ENCODE measurements at places on chromosomes 16 and 17.

- peak; percentile 29 for DNase-seq
These were observed 82.4 kb downstream of the GOSR1 start for GRCh38 chr17:30559656-30560055.

GRCh38 chr16:1793578-1794220 is at the start of gene IGFALS:
IGFALS (minus strand) TSS chr16:1793705; CDS start chr16:1793652, 53 bp downstream.
- DNase-seq = no peak

- DNase-seq = no peak
These were observed 7.1 kb downstream of the SOX8 start for GRCh38 chr16:988471-989353.

GRCh38 chr17:79001190-79002020 is 8.2 kb downstream of the CANT1 start:
- DNase-seq = no peak

DNA sequence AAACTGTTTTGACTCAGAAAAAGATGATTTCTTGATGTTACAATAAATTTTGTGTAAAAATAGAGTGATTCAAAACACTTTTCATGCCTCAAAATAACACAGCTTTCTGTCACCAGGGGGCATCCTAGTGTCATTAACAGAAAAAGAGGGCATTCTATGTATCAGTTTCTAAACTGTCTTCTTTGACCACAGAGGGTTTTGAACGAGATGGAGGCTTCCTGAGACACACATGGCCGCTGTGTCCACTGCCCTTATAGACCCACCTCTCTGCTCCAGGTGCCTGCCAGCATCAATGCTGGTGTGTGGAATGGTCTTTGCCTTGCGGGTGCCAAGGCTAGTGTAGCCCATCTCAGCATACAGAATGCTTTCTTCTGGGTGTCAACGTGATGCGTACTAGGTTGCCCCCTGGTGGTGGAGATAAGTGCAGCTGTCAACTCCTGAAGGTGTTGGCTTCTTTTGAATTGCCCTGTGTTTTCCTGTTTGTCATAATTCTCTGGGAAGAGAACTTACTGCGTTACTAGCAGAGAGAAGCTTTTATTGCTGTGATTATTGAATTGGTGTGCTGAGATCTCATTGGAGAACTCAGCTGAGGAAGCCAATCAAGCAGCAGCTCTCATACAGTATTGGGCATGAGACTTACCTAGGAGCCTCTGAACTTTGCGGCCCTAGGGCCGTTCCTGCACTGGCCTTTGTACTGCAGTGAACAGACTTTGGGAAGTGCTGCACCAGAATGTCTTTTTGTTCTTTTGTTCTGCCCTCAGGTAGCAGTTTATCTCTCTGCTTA is 38.6 kb downstream of the USP10 start:
- no peak for DNase-seq

DNA sequence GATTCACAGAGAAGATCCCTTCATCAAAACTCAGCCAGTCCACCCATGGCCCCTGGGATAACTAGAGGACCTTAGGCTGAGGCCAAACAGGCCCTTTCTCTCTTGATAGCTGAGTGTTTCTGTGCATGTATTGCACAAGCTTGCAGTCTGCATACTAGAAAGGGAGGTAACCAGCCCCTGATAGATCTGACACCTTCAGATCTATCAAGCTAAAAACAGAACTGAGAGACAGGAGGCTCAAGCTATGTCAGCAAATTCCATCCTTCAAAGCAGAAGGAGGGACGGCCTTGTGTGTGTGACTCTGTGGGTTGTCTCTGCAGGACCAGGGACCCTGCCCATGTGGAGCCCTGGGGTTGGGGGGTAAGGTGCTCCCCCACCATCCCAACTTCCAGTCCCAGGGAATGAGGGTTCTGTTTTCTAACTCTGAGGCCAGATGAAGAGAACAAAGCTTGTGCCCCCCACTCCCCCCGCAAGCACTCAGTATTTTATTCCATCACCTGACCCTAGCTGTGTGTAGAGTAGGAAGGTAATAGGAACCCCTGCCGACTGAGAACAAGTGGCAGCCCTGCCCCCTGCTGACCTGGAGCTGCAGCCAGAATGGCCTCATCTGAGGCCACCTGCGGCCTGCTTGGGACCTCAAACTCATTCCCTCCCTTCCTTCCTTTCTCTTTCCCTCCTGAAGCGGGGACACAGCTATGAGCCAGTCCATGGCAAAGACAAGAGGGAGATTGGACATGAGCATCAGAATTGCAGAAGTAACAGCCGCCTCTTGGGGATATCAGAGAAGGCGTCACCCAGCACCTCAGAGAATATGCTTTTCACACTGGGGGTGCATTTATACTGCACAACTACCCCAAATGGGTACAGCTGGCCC is 63.8 kb downstream of the SMPD3 start:
- DNase-seq = no peak

DNA sequence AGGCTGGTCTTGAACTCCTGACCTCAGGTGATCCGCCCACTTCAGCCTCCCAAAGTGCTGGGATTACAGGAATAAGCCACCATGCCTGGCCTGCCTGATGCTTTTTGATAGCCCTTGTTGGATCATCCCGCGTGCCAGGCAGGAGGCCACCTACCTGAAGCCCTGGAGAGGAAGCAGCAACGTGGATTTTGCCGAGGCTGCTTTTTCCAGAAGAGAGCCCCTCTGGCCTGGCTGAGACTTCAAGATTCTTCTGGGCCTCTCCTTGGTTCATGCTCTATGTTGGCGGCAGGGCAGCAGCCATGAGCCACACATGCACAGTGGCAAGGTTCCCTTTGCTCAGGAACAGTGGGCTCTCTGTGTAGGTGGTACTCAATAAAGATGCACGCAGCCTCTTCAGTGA is 11.5 kb downstream of the KATNB1 start:
- no peak for DNase-seq
